ENCODE measurements at places on chromosomes 7 and 10.

GRCh38 chr10:8278099-8278498 lies 223.6 kb downstream of the GATA3 start:
- DNase-seq: no peak

- DNase-seq: peak; percentile 51
Measured at GRCh38 chr10:83871187-83872081, 267.9 kb upstream of the GHITM start.

DNA sequence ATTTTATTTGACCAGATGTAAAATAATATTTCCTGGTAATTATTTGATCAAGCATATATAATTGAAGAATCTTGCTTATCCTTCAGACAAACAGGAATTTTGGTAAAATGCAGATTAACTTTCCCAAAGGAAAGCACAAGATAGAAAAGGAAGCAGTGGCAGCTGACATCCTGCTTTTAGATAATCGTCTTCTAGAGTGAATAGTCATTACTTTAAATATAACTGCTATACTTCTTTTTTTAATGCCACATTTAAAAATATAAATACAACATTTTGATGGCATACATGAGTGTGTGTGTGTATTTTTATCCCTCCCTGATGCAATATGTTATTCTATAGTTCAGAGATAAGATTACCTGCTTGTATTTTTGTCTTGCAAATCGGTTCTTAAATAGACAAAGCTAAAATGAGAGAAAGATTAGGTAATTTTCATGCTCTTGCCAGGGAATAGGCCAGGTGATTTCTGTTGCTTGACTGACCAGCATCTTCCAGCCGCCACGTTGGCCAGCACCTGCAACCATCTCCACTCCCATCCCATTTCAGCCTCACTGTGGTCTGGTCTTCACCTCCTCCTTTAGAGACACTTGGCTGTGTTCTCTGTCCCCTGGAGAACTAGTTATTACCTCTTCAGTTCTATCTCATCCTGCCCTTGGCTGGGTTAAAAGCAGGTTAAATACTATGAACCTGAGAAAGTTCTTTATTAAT lies 58.1 kb downstream of the MDFIC start:
- DNase-seq: no peak

- no peak for DNase-seq
Measured at GRCh38 chr10:3908183-3908582, 123.2 kb upstream of the KLF6 start.

- no peak for DNase-seq
Measured at GRCh38 chr7:114959931-114960330, 38.0 kb downstream of the MDFIC start.

GRCh38 chr7:50660040-50660829 lies 95.0 kb upstream of the DDC start:
- no peak for DNase-seq

GRCh38 chr7:28871631-28872030 lies 86.5 kb downstream of the TRIL start:
- DNase-seq: no peak

GRCh38 chr7:139908792-139909191 lies 79.7 kb downstream of the TBXAS1 start:
- no peak for DNase-seq

DNA sequence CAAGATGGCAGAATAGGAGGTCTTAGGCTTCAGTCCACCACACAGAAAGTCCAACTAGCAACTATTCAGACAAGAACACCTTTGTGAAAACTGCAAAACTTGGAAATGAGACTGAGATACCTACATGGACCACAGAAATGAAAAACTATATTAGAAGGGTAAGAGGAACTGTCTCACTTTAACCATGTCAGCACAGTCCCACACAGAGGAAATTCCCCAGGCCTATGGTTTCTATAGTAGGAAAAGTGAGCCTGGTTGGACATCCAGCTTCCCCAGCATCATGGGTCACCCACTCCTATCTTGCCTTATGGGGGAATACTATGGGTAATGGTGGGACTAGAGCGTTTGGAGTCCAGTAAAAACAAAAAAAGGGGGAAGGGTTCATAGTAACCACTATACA lies 38.8 kb upstream of the CDK6 start:
- DNase-seq: no peak

DNA sequence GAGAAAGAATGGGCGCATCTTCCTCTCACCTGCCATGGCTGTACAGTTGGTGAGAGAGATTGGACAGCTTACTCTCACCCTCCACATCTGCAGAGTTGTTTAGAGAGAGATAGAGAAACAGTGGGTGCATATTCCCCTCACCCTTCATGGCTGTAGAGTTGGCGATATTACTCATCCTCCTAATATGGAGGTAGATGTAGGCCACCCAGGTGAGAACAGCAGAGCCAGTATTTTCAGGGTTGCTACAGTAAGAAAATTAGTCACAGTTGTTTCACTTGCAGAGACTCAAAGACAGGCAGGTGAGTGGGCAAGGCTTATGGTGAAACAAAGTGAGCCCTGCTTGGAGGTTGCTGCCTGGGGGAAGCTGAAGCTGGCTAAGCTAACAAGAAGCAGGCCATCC lies 65.0 kb upstream of the PFKP start:
- no peak for DNase-seq

GRCh38 chr7:5388905-5389433 lies 34.7 kb downstream of the TNRC18 start:
- no peak for DNase-seq

GRCh38 chr7:101896316-101896715 lies 78.9 kb downstream of the CUX1 start:
- no peak for DNase-seq
